ENCODE measurements at places on chromosomes 13 and 19.

GRCh38 chr13:75754936-75755335 is 118.8 kb downstream of the LMO7 start:
- DNase-seq = no peak

DNA sequence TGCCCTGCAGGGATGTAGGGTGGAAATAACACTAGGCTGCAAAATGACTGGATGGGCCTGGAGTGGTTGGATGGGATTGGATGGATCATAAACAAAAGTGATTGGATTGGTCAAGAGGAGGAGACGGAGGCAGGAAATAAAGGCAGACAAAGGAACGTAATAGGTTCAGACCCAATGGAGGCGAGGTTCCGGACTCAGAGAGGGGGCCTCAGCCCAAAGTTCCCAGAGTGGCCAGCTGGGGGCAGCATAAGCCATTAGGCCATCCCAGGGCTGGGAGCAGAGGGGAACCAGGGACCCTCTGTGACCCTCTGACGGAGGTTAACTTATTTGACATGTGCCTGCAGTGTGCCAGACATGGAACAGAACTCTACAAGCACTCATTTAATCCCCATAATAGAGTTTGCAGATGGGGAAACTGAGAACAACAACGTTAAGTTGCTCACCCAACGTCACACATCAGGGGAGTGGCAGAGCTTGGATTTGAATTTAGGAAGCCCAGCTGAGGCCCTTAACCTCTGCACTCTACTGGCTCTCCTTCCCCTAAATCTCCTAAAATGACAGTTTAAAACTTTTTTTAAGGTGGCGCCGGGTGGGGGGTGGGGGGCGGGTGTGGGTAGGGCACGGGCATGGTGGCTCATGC is 15.3 kb upstream of the MAP1S start:
- DNase-seq = peak; percentile 13

- peak; percentile 5 for DNase-seq
These were observed 118.1 kb upstream of the FRY start for GRCh38 chr13:31913459-31913858.

GRCh38 chr19:11390933-11391680 is 7.0 kb upstream of the EPOR start:
- DNase-seq = no peak

- DNase-seq = peak; percentile 50
These were observed 1.3 kb upstream of the CEACAM6 start for GRCh38 chr19:41753936-41754529.

DNA sequence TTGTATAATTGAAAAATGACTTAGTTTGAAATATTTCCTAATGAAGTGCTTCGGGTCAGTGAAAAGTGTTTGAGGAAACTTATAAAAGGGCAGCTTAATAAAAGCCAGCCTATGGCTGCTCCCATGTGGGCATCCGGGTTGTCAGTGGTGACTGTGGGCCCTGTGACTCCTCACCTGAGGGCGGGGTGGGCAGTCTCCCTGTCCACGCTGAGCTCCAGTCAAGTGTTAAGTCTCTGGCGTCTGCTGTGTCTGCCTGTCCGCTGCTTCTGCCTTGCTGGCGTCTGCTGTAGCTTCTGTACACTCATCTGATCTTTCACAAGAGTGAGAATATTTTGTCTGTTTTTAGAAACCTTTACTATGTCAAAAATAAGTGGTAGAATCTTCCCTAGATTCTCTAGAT is 7.1 kb downstream of the LAMP1 start:
- peak; percentile 86 for DNase-seq

- no peak for DNase-seq
These were observed 36.7 kb downstream of the DACH1 start for GRCh38 chr13:71830323-71830722.

- no peak for DNase-seq
These were observed 17.9 kb downstream of the SLC25A42 start for GRCh38 chr19:19081642-19082151.

- DNase-seq = peak; percentile 98
These were observed 5.8 kb upstream of the ONECUT3 start for GRCh38 chr19:1747285-1748114.

DNA sequence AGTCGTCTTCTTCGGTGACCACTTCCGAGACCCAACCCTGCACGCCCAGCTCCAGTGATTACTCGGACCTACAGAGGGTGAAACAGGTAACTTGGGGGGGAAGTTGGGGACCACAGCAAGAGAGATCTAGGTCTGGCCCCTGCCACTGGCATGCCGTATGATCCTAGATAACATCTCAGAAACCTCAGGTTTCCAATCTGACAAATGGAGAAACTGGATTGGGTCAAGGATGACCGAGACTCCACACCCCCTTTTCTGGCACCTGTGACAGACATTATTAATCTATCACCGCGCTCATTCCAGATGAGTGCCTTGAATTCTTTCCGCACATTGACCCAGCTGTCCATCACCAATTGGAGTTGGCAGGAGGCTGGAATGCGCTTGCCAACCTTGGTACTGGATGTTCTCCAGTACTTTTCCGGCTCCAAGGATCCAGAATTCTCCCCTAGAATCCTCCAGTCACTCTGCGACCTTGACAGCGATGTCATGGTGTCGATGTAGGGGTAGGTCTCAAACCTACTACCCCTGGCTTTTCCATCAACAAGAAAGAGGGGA is 17.4 kb downstream of the VASP start:
- DNase-seq = no peak
